ENCODE measurements at places on chromosomes 5 and 9.

- no peak for DNase-seq
Measured at GRCh38 chr9:97109194-97109811, 70.4 kb upstream of the CTSV start.

DNA sequence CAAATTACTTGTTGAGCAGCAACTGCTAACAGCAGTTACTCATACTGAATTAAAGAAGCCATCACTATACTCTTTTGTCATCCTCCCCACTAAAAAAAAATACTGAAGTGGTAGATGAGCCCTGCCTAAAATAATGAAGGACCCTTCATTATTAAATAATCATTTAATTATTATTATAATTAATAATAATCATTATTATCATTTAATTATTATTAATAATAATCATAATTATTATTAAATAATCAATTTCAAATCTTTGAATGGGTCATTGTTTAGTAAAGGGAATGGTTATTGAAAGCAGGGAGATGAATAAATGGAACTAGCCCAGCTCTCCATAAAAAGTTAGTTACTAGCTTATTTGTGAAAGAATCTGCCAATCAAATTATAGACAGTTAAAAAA lies 396.4 kb downstream of the NFIB start:
- DNase-seq, result no peak

GRCh38 chr9:99762470-99762869 lies 59.2 kb upstream of the NR4A3 start:
- no peak for DNase-seq

DNA sequence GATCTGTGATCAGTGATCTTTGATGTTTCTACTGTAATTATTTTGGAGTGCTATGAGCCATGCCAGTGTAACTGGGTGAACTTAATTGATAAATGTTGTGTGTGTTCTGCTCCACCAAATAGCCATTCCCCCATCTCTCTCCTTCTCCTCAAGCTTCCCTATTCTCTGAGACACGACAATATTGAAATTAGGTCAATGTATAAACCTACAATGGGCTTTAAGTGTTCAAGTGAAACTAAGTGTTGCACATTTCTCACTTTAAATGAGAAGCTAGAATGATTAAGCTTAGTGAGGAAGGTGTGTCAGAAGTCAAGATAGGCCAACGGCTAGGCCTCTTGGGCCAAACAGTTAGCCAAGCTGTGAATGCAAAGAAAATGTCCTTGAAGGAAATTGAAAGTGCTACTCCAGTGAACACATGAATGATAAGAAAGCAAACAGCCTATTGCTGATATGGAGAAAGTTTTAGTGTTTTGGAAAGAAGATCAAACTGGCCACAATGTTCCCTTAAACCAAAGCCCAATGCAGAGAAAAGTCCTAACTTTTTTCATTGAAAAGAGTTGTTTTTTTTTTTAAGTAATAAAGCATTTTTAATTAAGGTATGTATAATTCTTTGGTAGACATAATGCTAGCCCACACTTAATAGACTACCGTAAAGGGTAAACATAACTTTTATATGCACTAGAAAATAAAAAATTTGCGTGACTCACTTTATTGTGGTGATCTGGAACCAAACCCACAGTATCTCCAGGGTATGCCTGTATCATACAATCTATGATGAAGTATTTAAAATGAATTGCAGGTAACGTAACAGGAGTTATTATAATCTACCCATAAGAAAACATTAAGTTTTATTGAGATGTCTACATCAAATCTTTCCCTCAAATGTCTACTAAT lies 42.5 kb upstream of the ALDH1A1 start:
- no peak for DNase-seq

DNA sequence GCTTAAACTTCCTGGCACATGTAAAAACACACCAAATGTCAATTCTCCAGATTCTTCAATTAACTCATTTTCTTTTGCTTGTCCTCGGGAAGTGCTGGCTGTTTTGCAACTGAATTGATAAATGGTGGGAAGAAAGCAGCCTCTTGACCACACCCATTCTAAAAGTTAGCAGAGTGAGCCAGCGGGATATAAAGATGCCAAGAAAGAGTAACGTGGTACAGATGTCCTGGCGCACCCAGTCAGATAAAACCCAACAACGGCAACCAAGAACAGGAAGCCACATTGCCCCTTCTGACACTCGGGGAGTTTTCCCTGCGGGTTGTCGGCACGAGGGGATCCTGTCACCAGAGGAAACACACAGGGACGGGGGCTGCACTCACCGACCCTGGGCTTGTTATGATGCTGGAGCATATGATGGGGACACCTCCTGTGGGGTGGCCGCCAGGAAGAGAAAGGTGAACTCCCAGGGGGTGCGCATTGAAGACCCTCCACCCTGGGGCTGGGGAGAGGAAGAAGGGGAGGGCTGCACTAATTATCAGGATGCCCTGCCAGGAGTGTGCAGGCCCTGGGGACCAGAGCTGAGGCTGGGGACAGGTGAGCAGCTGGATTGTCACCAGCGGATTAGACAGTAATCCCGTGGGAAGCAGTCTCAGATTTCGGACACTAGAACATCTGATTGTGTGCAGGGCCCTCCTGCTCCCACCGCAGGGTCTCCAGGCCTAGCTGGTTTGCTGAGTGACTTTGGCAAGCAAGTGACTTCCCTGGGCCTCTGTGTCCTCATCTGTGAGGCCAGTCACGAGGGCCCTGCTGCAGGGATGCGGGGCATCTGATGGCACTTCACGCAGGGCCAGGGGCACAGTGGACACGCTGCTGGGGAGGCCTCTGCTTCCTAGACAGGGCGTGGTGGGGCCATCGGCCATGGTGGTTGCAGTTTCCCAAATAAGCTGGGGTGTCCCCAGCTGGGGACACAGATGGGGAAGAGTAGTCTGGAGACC lies 59.2 kb downstream of the CRB2 start:
- no peak for DNase-seq

GRCh38 chr9:76521906-76522305 lies 62.9 kb downstream of the GCNT1 start:
- DNase-seq, result no peak

- no peak for DNase-seq
Measured at GRCh38 chr5:122805481-122805880, 30.6 kb downstream of the SNX2 start.

- DNase-seq, result no peak
Measured at GRCh38 chr9:103816146-103816545, 278.0 kb upstream of the SMC2 start.

DNA sequence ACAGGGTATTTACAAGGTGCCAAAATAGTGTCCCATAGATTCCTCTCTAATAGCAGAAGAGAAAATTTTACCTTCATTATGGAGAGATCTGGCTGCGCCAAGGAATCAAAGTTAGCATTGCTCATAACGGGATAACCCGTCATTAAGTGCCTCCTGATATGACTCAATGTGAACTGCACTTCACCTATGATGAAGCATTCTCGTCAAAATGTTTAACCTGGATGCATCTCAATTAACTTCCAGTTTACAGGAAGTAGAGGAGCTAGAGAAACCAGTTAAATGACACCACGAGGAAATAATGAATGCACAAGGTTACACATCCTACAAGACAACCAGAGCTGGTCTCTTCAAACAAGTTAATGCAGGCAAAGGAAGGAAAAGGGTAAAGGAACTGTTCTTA lies 17.2 kb downstream of the FBXW11 start:
- DNase-seq, result no peak

- no peak for DNase-seq
Measured at GRCh38 chr5:10875201-10875768, 114.3 kb upstream of the DAP start.

DNA sequence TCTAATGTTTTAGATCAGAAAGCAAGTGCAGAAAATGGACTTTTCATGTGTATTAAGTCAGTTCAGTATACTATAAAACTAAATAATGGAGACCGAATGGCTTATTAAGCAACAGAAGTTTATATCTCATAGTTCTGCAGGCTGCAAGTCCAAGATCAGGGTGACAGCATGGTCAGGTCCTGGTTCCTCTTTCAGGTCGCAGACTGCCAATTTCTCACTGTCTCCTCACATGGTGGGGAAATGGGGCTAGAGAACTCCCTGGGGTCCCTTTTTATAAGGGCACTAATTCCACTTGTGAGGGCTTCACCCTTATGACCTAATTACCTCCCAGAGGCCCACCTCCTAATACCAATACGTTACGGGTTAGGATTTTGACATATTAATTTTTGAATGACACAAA lies 48.7 kb downstream of the RICTOR start:
- no peak for DNase-seq

DNA sequence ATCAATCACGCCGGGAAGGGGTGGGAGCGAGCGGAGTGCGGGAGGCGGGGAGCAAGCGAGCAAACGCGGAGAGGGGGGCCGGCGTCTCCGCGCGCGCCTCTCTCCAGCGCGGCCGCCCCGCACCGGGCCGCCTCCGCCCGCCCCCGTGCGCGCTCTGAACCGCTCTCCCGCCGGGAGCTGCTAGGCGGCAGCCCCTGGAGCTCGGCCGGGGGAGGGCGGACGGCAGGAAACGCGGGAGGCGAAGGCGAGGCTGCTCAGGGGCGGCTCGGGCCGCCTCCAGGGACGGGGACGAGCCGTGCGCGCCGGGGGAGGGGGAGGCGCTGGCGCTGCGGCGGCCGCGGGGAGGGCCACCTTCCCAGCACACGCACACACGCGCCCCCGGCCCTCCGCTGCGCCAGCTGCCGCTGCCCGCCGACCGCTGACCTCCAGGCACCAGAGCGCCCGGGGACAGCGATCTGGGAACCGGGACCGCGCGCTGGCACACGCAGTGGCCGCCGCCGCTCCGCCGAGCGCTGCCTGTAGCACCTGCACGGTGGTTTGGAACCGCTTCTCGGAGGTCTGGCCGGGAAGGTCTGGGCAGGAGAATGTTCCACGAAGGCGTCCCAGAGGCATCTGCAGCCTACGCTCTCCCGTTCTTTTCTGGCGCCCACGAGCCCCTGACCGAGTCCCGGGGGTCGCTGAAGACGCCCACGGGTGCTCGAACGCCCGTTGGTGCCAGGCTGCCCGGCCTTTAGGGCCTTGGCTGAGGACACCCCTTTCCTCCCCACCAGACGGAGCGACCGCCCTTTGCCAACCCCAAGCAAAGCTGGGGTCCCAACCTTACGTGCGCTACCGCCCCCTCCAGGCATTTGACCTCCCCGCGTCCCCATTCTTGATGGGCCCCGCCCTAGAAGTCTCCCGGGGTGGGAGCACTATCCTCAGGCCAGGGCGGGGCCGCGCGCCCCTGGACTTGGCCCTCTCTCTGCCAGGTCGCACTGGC lies at the start of gene GABBR2:
Gene GABBR2 (minus strand): TSS at position 3 of the 979 bp plus-strand sequence. CDS start 198 bp downstream, outside the sequence.
- DNase-seq, result no peak

DNA sequence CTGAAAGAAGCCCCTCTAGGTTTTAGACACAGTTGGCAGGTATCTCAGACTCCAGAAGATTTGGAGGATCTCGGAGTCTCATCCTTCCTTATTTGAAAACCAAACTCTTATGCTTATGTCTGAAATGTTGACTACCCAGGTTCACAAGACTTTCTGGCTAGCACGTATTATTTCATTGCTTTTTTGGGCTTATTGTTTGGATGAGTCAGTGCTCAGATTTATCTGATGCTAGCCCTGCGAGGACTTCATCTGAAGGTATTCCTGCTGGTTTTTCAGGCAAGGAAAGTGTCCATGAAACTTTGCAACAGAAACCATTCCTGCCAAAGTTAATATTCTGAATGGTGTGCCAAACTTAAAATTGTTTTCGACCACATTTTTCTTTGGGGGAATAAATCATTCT lies 8.5 kb downstream of the OSTF1 start:
- no peak for DNase-seq

DNA sequence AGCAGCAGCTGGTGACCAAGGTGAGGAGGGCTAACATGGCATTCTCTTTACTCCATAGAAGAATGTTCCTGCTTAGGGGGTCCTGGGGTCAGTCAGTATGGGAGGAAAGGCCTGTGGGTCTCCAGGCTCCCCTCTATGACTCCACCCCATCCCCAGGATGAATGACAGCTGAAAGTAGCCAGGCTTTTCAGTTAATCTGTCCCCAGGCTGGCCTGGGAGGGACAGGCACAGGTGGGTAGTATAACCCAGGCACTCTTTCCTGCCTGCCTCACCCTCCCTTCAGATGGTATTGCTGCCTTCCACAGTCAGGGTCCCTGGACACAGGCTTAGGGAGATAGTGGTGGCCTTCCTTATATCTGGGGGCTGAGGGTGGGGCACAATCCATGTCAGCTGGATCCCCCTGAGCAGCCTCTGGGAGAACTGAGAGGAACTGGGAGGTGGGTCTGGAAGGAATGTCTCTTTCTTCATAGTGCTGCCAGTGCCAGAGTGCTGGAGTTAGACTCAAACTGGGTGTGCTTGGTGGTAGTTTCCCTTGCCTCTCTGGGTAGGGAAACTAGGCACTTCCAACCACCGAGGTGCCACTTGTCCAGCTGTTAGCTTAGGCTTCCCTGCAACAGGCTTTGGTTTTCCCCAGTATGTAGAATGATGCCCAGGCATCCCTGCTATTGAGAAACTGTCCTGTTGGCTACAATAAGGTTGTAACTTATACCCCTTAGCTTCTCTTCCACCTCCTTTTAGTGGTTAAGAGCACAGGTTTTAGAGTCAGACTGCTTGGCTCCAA lies 27.8 kb downstream of the LARP1 start:
- DNase-seq, result no peak

- DNase-seq, result no peak
Measured at GRCh38 chr9:124721109-124721906, 49.8 kb downstream of the NR6A1 start.

- DNase-seq, result no peak
Measured at GRCh38 chr5:140855772-140856674, at the start of gene PCDHA10. Gene PCDHA10 (plus strand): TSS chr5:140855897. CDS start chr5:140856049, 152 bp downstream.

DNA sequence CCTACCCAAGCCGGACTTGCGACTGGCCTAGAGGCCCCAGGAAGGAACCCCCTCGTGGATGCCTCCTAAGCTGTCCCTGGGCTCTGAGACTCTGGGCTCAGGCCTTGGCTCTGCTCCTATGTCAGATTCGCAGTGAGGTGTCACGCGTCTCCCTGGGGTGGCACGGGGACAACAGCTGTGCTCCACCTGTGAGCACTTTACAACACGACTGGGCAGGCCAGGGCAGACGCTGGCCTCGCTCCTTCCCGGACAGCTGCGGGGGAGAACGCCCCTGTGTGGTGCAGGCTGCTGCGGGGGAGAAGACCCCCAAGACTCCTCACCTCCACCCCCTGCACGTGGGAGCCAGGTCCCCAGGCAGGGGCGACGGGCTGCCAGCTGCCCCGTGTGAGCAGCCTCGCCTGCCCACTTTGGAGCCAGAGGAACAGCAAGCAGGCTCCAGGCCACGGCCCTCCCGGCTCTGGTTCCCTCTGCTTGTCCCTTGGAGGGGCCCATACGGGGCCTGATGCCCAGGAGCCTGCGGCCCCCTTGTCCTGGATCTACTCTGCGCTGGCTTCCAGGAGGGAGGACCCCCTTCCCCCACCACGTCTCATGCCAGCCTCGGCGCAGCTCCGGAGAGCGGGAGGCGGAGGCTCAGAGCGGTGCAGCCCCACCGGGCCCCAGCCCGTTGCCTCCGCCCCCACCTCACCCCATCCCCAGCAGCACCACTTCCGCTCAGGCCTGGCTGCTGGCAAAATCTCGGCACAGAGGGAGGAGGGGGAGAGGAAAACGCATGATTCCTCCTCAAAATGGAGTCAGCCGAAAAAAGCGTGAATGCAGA lies 36.0 kb downstream of the SARDH start:
- no peak for DNase-seq

- DNase-seq, result no peak
Measured at GRCh38 chr9:13513716-13514444, 234.4 kb upstream of the MPDZ start.

Data from cerebellar nuclear complex (tissue), 1 donor.